ENCODE measurements at places on chromosomes 3 and 15. TPM values are rescaled to one million over a fixed set of nuclear protein-coding genes. Genes with fewer than 3 reads are reported as not detected.

GRCh38 chr3:66479532-66479947 is 21.3 kb downstream of the LRIG1 start:
- no peak for DNase-seq

DNA sequence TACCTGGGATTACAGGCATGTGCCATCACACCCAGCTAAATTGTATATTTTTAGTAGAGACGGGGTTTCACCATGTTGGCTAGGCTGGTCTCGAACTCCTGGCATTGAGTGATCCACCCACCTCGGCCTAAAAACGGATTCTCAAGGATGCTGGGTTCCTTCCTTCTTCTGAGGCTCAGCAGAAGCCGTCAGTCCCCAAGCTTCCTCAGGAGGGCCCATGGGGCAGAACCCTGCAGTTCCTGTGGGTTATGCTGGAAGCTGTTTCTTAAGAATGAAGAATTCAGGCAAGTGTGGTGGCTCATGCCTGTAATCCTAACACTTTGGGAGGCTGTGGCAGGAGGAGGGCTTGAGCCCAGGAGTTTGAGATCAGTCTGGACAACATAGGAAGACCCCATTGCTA is 29.0 kb upstream of the ZNF710 start:
- no peak for DNase-seq

DNA sequence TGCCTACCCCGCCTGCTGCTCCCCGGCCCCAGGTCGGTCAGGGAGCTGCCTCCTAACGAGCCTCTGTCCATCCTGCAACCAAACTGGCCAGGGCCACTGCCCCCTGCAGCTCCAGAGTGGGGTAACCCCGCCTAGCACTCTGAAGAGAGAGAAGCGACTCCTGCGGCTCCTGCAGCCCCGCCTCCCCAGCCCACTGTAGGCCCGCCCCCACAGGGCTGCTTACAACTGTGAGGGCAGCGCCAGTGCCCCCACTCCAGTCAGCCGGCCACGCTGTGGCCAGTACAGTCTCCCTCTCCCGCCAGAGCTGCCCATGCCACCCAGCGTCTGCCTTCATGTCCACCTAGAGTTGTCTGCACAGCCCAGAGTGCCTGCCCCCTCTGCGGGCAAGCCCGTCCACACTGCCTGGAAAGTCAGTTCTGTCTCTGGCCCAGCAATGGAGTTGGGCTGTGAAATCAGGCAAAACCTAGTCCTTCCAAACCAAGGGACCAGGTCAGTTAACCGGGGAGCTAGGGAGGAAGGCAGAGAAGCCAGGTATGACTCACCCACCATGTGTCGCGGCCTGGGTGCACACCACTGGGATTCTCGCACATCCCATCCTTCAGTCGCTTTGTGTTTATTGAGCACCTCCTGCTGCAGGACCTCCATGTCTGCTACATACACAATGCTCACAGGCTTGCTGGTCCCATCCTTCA is 2.4 kb downstream of the UCN2 start:
- peak; percentile 60 for DNase-seq

GRCh38 chr15:28096670-28097431 is 2.3 kb downstream of the OCA2 start:
- DNase-seq, result no peak

Gene TMEM212
- polyA plus RNA-seq, result not detected

Gene FAM81A
- 3.2 TPM for polyA plus RNA-seq

DNA sequence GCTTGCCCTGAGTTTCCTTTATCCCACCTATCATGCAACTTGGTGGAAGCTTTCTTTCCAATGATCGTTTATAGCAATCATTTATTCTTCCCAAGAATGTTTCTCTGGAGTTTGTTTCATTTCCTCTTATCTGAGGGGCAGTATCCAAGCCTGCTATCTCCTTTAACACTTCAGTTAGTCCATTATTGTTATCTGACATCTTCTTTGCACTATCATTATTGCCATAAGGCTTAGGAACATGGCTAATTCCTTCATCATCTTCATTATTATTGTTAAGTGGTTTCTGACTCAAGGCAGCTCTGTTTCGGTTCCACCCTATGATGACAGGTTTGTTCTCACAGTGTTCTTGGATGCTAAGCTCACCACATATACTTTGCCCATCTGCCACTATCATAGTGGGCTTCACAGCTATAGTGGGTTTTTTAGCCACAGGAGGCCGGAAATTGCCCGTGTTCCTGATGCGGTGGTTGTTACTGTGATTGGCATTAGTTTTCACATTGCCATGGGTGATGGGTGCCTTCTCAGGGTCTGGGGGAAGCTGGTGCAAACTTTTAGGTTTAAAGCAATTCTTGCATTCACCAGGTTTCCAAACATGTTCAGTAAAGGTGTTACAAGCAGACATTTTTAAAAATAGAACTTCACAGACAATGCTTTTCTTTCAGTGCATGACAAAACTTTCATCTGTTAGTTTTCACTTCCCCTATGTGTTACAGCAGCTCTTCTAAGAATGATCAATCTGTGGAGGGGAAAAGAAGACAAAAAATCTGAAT is 110.6 kb upstream of the TSPAN3 start:
- no peak for DNase-seq

- no peak for DNase-seq
Measured at GRCh38 chr3:20352546-20353179, 166.7 kb upstream of the SGO1 start.

Gene TMEM158
- polyA plus RNA-seq, result 0.37 TPM

Gene GHSR
- polyA plus RNA-seq, result not detected

DNA sequence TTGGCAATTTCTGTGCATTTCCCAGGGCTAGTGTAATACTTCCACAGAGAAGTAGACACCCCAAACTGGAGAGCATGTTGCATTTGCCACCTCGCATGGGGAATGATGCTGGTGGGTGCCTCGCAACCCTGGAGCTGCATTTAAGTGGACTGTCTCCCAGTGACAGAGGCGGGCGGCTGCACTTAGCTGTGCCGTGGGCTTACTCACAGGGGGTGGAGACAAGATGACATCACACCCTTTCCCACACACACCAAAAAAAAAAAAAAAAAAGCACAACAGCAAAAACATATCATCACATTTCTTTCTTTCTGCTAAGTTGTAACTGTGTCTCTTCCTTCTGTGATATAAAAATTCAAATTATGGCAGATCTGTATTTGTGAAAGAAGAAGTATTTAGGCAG is at the start of gene ABI3BP:
ABI3BP (minus strand) TSS at position 113 of the 400 bp plus-strand sequence; CDS start at position 76, 37 bp downstream.
- DNase-seq, result peak; percentile 63

Gene EFHB
- polyA plus RNA-seq, result 0.19 TPM

GRCh38 chr3:190336516-190337189 is 14.4 kb upstream of the CLDN1 start:
- DNase-seq, result no peak

- DNase-seq, result peak; percentile 77
Measured at GRCh38 chr3:196712514-196713413, 587 bp downstream of the PIGX start.

- DNase-seq, result no peak
Measured at GRCh38 chr15:88177451-88177850, 79.1 kb downstream of the NTRK3 start.

Gene SMCO1
- 3.2 TPM for polyA plus RNA-seq

DNA sequence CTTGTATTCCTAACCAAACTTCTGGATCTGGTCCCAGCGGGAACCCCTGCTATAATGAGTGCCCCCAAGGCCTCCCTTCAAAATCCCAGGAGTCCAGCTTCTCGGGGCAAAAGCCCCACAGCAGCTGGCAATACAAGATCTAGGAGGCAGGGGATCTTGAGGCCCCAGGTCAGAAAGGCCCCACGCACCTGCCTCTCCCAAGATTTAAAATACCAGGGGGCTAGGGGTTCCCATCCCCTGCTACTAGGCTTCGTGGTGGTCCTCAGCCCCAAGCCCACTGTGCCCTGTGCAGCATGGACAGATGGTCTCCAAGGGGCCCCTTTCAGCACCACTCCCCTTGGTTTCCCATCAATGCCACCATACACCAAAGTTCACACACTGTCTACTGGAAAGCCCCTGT is 15.8 kb upstream of the CYP11A1 start:
- no peak for DNase-seq

Gene UACA
- polyA plus RNA-seq, result 14.2 TPM

DNA sequence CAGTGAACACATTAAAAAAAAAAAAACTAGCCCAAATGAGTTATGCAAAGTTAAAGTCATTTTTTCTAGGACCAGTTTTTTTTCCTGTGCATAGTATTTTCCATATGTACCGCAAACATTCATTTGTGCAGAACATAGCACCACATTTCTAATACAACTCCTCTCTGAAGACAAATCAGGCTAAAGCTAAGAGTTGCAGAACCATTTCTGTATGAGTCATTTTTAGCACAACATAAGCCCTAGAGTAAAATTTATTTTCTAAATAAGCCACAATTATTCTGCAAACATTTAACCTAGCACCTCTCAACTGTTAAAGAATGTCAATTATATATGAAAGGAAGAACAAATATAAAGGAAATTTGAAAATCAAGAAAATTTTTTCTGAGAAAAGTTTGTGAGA is 375.8 kb downstream of the TIGIT start:
- DNase-seq, result no peak

DNA sequence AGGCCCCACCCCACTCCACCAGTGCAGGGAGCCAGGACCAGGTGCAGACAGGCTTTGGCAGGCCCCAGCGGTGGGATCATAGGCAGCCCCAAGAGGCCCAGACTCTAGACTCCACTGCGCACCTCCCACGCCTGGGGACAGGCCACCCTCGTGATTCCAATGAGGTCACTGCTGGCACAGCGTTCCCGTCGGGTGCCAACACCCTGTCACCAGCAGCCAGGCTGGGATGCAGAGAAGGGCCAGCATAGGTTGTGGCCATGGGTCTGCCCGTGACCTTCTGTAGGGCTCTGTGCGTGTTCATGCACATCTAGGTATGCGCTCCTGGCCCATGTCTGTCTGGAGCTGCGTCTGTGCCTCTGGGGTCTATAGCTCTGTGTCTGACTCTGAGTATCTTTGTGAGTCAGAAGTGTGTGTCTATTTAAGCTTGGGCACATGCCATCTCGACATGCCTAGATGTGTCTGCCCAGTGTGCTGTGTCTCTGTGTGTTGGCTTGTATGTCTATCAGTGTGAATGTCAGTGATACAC is 13.0 kb downstream of the VIPR1 start:
- DNase-seq, result peak; percentile 74

Gene FBLN2
- 55.9 TPM for polyA plus RNA-seq

GRCh38 chr3:4674216-4674615 is 181.1 kb downstream of the ITPR1 start:
- DNase-seq, result no peak

DNA sequence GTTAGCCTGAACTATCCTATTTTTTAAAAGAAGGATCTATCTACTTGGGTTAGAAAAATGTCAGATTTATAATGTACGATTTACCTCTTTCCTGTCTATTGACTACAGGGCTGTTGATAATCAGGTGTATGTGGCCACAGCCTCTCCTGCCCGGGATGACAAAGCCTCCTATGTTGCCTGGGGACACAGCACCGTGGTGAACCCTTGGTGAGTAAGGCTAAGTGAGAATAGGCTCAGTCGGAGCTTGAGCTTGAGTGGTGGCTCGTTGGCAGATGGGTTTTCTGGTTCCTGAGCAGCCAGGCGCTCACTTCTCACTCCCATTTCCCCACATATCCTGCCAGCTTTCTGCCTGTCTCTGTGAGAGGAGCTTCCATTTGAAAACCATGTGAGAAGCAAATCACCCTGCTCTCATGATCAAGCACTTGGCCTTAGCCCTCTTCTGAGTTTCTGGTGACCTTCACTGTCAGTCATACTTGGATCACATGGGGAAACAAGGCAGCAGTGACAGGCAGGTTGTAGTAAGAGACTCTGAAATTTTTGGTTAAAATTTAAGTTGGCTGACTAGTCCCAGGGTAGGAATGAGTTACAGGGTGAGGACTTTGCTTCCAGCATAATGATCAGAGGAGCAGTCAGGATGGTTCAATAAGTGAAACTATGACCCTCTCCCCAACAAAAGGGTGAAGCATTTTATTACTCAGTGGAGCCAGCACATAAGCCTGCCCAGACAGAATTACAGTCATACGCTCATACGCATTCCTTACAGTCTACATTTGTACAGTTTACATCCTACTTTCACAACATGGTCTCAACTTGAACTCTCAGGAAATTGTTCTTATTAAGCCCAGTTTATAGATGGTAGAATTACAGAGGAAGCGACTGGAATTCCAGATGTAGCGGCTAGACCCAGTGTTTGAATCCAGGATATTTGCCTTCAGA is 18.0 kb downstream of the NIT2 start:
- no peak for DNase-seq

- peak; percentile 15 for DNase-seq
Measured at GRCh38 chr3:48301800-48302166, 31.7 kb downstream of the SPINK8 start.

GRCh38 chr15:29456255-29456654 is 186.6 kb upstream of the NSMCE3 start:
- no peak for DNase-seq

GRCh38 chr3:157409516-157409915 is 27.1 kb upstream of the PTX3 start:
- DNase-seq, result no peak

Gene LRRC34
- polyA plus RNA-seq, result 4.4 TPM

- peak; percentile 8 for DNase-seq
Measured at GRCh38 chr3:19885468-19885867, 48.5 kb downstream of the EFHB start.

Gene FBXW12
- polyA plus RNA-seq, result 0.29 TPM

Gene COL6A6
- 2.2 TPM for polyA plus RNA-seq

Gene SERPINI2
- 0.06 TPM for polyA plus RNA-seq

Gene ITIH3
- 1.3 TPM for polyA plus RNA-seq

Measured in heart right ventricle (tissue), 16 donors.